ENCODE measurements at places on chromosomes 11 and 22.

GRCh38 chr22:32024796-32025195, 18.3 kb upstream of the SLC5A1 start:
- no peak for DNase-seq

DNA sequence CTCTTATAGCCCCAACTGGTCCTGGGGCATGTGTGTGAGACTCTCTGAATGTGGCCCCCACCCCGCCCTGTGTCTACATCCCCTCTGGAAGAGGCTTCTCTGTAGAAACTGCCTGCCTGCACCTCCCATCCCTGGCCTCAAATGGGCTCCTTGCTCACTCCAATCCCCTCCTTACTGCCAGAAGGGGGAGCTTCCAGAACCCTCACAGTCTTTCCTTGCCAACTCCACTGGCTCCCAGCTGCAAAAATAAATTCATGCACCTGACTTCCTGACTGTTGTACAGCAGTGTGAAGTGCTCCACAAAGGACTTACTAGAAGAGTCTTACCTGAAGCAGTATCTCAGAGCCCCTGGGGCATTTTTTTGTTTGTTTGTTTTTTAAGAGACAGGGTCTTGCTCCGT, 15.2 kb upstream of the SERPIND1 start:
- no peak for DNase-seq

GRCh38 chr11:134048028-134048427, 20.8 kb upstream of the JAM3 start:
- DNase-seq, result no peak

DNA sequence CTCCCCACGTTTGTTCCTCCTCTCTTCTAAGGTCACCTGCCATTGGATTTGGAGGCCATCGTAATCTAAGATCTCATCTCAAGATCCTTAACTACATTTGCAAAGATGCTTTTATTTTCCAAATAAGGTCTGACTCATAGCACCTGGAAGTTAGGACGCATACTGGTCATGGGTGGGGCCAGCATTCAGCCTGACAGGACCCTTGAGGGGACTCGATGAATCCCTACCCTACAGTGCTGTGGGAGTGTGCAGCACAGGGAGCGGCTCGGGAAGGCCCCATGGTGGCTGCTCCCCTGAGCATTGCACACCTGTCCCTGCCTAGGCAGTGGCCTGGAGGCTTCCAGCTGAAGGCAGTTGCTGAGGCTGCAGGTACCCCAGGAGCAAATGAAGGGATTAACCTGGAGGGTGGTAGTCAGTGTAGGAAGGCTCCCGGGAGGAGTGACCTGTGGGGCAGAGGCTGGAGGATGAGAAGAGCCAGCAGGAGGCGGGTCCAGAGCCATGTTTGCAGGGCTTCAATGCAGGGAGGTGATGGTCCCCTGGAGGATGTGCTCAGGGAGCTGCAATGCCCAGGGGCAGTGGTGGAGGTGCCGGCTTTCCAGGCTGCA, 362.2 kb downstream of the CTTN start:
- no peak for DNase-seq

GRCh38 chr11:64150481-64151239, 15.3 kb downstream of the MACROD1 start:
- DNase-seq, result peak; percentile 37

- DNase-seq, result no peak
These were observed 19.8 kb downstream of the PIWIL4 start for GRCh38 chr11:94586978-94587377.

DNA sequence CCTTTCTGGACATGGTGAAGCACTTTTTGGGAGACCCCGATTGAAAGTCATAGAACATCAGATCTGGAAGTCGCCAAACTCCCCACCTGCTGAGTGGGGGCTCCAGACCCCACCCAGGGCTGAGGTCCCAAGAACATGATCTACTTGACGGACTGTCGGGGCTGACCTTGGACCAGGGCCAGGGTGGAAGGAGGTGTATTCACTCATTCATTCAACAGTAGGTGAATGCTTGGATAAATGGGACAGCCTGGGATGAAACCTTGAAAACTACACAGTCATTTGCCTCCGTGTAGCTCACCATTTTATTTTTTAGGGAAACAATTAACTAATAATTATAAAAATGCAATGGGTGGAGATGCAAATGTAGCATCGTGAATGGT, 629.0 kb downstream of the BRD1 start:
- DNase-seq, result no peak

Data from amygdala (tissue), 56 donors.